Colonic mucosa (tissue), 4 donors: ENCODE measurements at places on chromosomes 4 and X. TPM values are rescaled to one million over a fixed set of nuclear protein-coding genes. Genes with fewer than 3 reads are reported as not detected.

- DNase-seq = no peak
Measured at GRCh38 chr4:38769857-38770256, 12.9 kb downstream of the TLR10 start.

DNA sequence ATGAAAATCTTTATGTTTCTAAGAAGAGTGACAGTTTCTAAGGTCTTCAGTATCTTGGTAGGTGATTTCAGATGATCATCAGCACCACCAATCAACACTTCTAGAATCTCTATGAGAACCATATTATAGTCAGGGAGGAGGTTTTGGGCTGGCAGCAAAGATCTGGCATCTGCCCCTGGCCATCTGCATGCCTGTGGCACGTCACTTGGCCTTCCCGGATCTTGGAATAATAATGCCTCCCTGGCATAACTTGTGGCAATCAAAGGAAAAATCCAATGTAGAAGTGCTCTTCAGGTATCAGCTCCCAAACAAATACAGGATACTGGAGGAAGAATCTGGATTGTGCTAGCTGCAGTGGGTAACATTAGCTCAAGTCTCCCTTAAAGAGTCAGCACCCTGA is 57.3 kb downstream of the RASL11B start:
- DNase-seq = no peak

DNA sequence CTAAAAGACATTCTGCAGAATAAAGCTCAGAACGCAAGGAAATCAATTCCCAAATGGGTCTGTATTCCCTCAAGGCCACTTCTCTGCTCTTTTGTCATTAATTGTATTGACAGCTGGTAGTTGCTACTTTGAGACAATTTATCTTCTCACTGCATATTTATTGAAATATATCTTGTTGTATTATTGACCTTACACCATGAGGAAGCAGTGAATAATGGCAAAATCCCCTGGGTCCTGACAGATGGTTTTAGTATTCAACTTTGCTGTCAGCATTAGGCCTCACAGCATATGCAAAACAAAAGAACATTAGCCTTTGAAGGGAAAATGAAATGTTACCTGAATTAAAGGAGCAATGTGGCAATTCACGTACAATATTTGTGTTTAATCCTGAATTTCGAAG is 406.1 kb upstream of the TRAM1L1 start:
- DNase-seq = no peak

GRCh38 chrX:108090491-108091263 is 665 bp downstream of the PSMD10 start:
- no peak for DNase-seq

- peak; percentile 48 for DNase-seq
Measured at GRCh38 chrX:101595739-101596419, 21.9 kb downstream of the ARMCX6 start.

GRCh38 chr4:98473046-98473445 is 185.4 kb downstream of the TSPAN5 start:
- DNase-seq = no peak

- DNase-seq = no peak
Measured at GRCh38 chr4:169236873-169237626, 33.7 kb downstream of the SH3RF1 start.

DNA sequence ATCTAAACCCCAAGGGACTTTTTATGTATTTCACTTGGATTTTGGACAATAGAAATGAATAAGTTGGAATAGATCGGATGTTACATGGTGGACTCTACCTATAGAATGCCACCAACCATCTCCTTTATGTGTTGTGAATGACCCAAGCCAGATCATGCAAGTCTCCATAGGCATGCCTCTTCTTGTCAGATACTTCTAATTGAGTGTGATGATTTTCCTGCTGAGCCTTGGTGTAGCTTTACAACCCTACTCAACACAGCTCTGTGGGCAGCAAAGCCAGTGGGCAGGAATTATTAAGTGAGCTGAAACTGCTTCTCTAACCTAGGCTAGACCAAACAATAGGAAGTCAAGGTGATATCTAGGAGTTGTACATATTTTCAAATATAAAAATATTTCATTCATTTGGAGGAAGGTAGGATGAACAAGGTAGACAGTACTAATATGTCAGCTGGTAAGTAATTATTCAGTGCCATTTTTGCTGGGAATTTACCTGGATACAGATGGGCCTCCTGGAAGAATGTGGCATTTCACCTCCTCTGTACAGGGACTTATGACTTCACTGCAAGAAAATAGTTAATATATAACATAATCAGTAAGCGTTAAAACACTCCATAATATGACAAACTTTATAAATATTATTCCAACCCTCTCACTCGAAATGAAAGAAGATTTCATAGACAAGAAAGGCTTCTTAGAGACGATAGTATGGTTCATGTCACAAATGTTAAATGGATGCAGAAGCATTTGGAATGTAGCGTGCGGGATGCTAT is 298.0 kb upstream of the FAT1 start:
- no peak for DNase-seq

GRCh38 chr4:67549123-67549522 is 3.8 kb upstream of the CENPC start:
- DNase-seq = no peak

GRCh38 chrX:31007321-31007720 is 64.5 kb downstream of the FTHL17 start:
- DNase-seq = no peak

- no peak for DNase-seq
Measured at GRCh38 chr4:186304866-186305505, 39.0 kb downstream of the F11 start.

- peak; percentile 62 for DNase-seq
Measured at GRCh38 chrX:103175944-103176753, 38.8 kb upstream of the BEX4 start.

- DNase-seq = no peak
Measured at GRCh38 chr4:8220661-8221450, 21.8 kb downstream of the SH3TC1 start.

- DNase-seq = no peak
Measured at GRCh38 chrX:2846992-2847391, 18.3 kb downstream of the GYG2 start.

DNA sequence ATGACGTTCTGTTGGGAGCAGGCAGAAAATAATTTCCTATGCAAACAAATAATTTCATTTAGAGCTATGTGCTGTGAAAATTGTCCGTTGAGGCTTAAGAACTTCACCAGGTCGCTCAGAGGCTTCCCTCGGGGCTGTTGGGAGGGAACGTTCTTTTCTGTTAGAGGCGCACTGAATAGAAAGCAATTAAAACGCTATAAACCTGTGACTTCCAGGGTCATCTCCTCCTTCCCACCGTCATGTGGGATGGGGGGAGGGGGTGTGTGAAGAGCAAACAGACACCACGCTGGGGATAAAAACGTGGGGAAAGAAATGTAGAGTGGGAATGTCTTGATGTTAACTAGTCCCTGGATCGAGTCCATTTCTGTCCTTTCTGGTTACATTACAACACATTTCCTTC is 35.2 kb upstream of the ZNF518B start:
- no peak for DNase-seq

DNA sequence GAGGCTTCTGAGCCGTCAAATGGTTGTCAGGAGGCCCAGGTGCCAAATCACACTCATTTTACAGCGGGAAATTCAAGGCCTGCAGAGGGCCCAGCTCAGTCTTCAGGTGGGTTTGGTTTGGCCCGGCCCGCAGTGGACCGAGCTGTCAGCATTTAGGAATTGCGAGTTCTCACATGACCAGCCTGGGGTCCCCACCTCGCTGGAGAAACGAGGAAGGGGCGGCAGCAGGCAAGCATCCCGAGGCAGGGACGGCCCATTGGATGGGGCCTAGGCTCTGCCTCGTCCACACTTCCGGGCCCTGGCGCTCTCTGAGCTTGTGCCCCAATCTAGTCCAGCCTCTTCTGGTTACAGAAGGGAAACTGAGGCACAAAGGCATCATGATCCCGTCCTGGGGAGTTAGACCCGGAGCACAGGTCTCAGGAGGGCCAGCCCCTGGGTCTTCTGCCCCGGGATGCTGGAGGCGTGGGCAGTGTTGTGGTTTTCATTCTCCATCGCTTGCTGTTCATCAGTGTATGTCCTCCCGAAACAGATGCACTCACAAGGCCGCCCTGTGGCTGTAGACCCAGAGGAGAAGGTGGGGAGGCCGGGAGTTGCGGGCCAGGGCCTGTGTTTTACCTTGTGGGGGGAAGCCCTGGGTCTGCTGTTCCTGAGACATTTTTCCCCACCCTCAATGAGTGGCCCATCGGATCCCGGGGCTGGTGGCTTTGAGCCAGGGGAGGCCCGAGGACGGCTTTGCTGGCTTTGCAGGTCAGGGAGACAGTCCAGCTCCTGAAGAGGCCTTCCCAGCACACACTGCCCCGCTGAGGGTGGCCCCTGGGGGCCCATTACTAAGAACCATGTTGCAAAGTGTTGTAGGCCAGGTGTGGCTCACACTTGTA is 8.9 kb downstream of the PSAPL1 start:
- no peak for DNase-seq

DNA sequence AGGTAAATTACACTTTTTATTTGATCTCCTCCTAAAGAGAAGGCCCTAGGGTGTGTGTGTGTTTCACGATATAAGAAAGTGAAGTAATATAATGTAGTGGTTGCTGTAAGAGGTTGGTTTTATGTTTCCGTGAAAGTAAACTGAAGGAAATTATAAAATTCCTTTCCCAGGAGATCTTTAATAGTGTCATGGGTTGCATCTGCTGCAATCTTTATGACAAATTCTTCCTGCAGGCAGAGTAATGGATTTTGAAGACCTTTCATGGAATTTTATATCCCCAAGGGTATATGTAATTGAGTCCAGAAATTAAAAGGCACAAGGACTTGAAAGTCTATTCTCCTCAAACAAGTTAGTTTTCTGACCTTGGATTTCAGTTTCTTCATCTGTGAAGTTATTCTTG is 538.6 kb downstream of the ANKRD50 start:
- DNase-seq = no peak

DNA sequence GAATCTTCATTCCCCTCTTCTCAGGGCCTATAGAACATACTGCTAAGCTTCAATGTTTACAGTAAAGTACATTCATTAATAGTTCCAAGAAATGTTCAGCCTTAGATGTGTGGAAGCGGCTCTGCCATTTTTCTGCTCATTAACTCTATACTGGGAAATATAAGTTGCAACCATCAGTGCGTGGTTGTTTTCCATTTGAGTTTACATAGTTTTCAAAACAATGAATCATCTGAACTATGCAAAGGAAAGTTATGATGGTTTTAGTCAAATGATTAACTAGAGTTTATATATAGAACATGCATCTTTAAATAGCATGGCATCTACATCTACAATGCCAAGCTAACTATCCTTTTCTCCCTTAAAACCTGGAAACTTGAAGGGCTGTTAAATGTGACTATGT is 29.6 kb downstream of the LEF1 start:
- DNase-seq = no peak

DNA sequence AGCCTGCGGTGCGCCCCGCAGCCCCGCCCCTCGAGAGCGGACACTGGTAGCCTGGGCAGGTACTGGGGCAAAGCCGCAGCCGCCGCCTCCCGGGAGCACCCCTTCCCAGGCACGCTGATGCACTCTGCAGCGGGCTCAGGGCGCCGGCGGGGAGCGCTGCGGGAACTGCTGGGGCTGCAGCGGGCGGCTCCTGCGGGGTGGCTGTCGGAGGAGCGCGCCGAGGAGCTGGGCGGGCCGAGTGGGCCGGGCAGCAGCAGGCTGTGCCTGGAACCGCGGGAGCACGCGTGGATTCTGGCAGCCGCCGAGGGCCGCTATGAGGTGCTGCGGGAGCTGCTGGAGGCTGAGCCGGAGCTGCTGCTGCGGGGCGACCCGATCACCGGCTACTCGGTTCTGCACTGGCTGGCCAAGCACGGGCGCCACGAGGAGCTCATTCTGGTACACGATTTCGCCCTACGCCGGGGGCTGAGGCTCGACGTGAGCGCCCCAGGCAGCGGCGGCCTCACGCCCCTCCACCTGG is 401 bp downstream of the SOWAHD start:
- no peak for DNase-seq

DNA sequence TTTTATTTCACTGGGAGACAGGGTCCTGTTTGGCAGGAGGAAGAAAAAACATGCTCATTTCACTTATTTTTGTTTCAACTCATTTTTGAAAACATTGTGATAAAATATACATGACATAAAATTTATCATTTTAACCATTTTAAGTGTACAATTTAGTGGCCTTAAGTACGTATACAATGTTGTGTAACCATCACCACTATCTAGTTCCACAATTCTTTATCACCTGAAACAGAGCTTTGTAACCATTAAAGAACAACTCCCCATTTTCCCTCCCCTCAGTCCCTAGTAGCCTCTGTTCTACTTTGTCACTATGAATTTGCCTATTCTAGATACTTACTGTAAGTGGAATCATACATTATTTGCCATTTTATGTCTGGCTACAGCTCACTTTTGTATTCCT is 143.8 kb downstream of the GPAT3 start:
- DNase-seq = no peak

GRCh38 chr4:94889523-94889922 is 131.8 kb downstream of the BMPR1B start:
- DNase-seq = no peak

GRCh38 chrX:349196-349595 is 30.6 kb upstream of the GTPBP6 start:
- no peak for DNase-seq

GRCh38 chr4:40831146-40831907 is 81.6 kb downstream of the NSUN7 start:
- DNase-seq = no peak

- DNase-seq = no peak
Measured at GRCh38 chrX:114006664-114007063, 577.2 kb upstream of the HTR2C start.

- DNase-seq = no peak
Measured at GRCh38 chr4:71664366-71664765, 119.5 kb downstream of the GC start.

- DNase-seq = no peak
Measured at GRCh38 chrX:84760560-84760959, 243.1 kb upstream of the APOOL start.

Gene RGN
- 0.89 TPM for total RNA-seq

Gene FATE1
- total RNA-seq = not detected

Gene SATL1
- total RNA-seq = not detected

Gene BST1
- total RNA-seq = 9.2 TPM

Gene MAOB
- total RNA-seq = 4.4 TPM

Gene GLRA2
- 0.35 TPM for total RNA-seq

Gene SPANXA2
- total RNA-seq = not detected

Gene PITX2
- 0.64 TPM for total RNA-seq

Gene SRPK3
- 0.64 TPM for total RNA-seq

Gene SMIM10
- 1.5 TPM for total RNA-seq

Gene PNCK
- total RNA-seq = 1.9 TPM

Gene ABCG2
- 18.8 TPM for total RNA-seq

Gene DCAF4L1
- total RNA-seq = 0.15 TPM

Gene SPIN2A
- total RNA-seq = 0.72 TPM

Gene IGBP1
- 48.0 TPM for total RNA-seq

Gene GASK1B
- total RNA-seq = 13.6 TPM

Gene RHOH
- total RNA-seq = 2.6 TPM

Gene SPATA18
- 14.6 TPM for total RNA-seq

Gene MAML3
- total RNA-seq = 10.1 TPM

Gene IL2RG
- total RNA-seq = 61.0 TPM
